ENCODE measurements at places on chromosomes 7 and 10.

DNA sequence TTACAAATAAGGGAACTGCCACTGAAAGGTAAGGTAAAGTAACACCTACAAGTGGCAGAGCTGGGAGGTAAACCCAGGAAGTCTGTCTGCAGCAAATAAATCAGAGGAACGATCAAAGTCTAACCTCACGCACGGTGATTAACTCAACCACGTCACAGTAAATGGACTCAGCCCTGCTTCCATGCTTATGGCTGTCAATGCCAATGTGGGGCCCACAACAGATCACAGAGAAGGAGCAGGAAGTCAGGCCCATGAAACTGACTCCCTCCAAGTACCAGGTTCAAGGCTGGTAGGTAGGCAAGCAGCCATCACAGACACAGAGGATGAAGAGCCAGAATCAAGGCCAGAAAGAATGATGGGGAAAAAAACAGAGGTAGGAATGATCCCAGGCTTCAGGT, 38.0 kb upstream of the ACSL5 start:
- DNase-seq = no peak

DNA sequence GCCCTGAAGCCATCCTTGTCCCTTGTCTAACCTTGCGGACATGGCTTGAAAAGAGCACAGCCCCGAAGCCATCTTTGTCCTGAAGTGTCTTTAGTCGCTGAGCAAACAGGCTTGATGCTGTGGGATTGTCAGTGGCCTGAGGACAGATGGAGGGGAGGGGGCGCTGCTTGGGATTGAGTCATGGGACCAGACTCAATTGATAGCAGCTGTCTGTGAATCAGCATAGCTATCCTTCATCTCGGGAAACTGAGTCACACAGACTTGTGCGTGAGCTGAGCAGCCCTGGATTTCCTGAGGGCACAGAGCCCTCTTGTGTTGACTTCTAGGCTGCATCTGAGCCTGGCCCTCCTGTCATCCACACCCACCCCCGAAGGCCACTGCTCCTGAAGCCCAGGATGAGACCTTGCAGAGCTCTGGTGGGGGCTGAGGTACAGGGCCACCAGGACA, 14.4 kb downstream of the MYO1G start:
- DNase-seq = peak; percentile 15

- DNase-seq = no peak
These were observed 222.2 kb downstream of the KCNMA1 start for GRCh38 chr10:77415313-77415960.

- peak; percentile 27 for DNase-seq
These were observed 90.1 kb upstream of the DNAAF5 start for GRCh38 chr7:636396-636795.

DNA sequence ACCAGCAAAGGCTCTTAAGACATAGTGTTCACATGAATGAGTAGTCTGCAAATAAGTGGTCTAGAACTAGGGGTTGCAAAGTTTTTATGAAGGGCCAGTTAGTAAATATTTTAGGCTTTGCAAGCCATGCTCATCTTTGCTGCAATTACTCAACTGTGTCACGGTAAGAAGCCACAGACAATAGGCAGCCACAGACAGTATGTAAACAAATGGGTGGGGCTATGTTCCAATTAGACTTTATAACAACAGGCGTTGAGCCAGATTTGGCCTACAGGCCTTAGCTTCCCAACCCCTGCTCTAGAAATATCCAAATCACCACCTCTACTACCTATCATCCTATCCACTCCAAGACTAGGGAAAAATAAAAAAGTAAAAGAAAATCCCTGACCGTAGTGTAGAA, 9.2 kb downstream of the IKZF5 start:
- no peak for DNase-seq

GRCh38 chr7:26081638-26082037, 70.4 kb upstream of the NFE2L3 start:
- no peak for DNase-seq

DNA sequence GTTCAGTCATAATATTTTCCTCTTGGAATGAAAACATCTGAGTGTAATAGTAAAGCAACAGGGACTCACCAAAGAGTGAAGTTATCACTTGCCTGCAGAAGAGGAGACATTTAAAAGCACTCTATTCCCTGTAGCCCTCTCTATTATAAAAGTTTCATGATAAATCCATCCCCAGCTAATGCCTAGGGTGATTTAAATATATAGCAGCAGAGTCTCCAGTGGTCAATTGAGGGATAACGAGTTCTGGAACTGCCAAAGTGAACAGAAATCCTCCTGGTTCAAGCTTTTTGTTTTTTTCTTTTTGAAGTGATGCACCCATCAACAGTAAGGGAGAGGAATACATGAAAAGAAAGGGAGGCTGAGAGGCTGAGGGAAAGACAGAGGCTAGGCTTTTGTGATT, 87.3 kb downstream of the EVX1 start:
- no peak for DNase-seq

DNA sequence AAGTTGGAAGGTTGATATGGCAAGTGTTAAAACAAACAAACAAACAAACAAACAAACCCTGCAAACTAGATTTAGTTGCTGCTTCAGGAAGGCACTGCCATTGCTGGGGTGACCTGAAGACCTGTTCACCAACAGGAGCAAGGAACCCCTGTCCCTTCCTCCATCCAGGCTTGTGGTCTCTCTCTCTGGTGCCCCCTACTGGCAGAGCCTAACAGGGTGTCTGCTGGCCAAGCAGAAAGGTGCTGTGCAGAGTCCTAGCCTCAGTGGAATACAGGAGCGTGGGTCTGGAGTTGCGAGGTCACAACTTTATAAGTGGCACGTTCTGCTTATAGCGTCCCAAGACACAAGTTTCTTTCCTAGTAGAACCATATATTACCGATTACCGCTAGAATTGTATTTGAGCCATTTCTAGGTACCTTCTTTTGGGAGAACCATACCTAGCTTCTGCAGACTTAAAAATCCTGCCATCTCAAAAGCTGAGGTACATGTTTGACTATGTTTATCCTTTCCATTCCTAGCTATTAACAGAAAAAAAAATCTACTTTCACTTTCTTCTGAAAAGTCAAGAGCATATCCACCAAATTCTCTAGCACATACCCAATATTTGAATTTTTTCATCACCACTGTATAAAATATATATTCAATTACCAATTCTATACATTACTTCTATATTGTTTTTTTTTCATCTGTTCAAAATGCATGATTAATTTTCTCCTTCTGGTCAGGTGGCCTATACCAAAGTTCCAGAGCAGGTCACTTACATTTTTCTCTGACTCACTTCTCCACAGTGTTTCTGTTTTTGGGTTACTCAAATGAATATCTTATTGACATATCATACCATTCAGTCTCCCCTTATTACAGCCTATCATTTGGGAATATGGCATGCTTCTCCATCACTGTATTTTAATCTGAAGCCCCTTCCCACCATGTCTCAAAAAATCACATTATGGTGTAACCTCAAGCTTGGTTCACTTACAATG, 29.1 kb upstream of the CALD1 start:
- DNase-seq = peak; percentile 77

- DNase-seq = no peak
These were observed 5.1 kb downstream of the ZNF680 start for GRCh38 chr7:64557601-64558322.

DNA sequence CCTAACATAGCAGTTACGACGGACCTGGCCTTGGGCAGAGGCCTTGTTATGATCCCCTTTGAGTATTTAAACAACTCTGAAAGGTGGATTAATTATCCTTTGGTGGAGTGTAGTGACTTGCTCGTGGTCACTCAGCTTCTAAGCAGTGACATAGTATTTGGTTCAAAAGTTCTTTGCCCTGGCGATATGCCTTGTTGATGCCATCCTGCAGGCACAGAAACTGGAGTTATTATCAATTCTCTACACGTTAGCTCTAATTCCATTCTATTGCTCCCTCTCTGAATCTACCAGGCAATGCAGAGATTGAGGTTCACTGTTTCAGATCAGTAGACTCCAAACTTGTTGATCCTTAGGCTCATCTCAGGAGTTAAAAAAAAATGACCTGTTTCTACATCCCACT, 32.5 kb upstream of the ELMO1 start:
- DNase-seq = no peak

- no peak for DNase-seq
These were observed 303.8 kb downstream of the KCNMA1 start for GRCh38 chr10:77333610-77334340.

DNA sequence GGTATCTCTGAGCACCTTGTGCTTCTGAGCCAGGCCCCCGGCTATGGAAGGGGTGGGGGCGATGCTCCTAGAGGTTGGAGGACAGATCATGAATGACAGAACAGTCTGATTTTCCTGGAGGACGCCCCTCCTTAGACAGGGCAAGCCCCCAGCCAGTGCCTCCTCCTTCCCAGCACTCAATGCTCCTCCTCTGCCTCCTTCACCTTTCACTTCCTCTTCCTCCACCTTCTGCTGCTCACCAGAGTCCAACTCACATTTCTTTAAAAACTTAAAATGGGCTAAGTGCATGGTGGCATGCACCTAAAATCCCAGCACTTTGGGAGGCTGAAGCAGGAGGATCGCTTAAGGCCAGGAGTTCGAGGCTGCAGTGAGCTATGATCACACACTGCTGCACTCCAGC, 71.1 kb upstream of the CUX1 start:
- DNase-seq = no peak

DNA sequence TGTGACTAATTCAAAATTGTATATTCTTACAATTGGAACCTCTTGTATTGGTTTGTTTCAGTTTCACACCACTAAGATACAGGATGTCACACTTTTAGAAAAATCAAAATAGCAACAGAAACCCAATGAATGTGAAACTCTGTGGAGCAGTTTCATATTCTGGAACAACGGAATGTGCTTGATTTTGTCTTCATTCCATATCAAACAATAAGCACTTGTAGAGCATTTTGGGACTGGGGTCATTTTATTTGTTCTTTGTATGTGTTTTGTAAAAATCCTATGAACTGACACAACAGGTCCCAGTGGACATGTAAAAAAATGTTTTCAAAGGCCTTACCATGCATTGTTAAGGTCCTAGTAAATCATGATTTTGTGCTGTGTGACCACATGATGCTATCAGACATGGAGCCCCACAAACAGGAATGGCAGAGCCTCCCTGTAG, 123.1 kb downstream of the DKK1 start:
- DNase-seq = no peak

GRCh38 chr7:12942609-12943008, 255.2 kb downstream of the ARL4A start:
- DNase-seq = no peak

GRCh38 chr7:73451780-73452398, 18.3 kb downstream of the FZD9 start:
- no peak for DNase-seq

DNA sequence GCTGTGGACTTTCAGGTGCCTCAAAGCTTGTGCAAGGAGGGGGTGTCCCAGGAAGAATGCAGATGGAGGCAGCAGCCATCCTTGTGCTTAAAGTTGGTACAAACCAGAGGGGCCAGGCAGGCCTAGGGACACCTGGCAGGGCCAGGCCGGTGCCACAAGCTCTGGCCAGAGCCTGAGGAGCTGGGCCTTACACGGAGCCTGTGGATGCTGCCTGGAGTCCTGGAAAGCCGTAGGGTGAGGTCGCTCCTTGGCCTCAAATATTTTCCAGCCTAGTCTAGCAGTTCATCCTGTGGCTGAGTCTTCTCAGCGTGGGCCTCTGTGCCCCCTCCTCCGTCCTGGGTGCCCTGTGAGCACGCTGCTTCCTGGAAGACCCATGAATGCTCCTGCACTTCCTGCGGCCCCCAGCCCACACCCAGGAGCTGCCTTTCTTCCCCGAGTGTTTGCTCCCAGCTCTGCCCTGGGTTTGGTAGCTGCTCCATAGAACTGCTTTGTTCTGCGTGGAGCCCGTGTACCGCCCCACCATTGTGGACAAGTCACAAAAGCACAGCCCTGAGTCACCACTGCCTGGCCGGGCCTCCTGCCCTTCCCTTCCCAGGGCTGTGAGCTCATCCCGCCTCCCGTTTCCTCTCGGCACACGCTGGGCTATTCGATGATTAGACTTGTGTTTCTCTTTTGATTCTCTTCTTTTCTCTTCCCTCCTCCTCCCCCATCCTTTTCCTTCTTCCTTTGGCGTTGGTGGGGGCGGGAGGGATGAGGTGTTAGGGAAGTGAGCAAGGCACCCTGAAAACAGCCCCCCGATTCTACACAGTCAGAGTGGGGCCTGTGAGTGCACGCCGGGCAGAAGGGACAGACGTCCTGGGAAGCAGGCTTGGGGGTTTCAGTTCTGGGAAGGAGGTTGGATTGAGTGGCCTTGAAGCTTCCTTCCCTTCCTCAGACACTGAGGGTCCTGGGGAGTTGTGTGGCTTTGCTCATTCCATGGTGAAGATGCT, 73.2 kb upstream of the SHH start:
- no peak for DNase-seq

DNA sequence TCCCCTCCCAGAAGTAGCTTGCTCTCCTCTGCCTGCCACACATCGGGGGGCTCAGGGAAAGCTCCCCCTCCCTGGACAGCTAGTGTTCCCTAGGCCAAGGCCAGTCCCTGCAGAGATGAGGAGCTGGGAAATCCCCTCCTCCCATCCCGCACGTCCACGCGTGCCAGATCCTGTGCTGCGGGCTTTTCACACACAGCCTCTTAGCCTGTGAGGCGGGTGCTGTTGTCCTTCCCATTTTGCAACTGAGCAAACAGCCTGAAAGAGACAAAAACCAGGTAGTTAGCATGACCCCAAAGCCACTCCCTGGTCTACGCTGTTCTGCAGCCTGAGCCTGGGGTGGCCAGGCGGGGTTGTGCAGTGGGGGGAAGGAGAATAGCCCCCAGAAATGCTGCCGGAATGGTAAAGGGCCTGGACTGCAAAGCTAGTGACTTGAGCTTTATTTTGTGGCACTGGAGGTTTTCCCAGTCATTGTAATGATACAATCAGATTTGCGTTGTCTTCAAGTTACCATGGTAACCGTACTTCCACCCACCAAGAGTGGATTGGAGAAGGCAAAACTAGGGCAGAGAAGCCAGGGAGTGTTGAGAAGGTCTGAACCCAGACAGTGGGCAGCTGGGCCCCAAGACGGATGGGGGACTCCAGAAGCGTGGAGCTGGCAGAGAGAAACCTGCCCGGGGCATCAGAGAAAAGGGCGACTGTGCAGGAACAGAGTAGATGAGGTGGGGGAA, 98.6 kb upstream of the KCTD7 start:
- DNase-seq = no peak

DNA sequence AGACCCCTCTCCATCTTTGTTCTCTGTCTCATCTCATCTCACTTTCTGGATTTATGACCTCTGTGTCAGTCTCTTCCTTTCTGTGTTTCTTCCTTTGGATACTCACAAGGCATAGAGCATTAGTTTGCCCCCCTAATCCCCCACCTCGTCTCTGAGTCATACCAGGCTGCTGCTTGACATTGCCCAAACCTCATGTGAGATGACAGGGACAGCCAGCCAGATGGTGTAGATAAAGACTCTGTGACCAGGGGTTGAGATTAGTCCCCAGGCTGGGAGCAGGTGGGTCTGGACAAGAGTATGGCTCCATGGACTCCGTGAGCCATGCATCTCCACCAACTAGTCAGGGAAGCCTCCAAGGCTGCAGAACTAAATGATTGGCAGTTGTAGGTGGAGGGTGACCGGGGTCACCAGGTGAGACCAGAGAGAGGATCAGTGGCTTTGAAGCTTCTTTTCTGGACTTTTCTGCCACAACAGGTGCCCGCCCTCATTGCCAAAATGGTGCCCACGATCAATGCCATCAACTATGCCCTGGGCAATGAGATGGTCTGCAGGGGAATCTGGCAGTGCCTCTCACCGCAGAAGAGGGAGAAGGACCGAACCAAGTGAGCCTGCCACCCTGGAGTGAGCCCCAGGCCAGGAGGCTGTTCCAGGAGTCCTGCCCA, 13.3 kb downstream of the RGR start:
- no peak for DNase-seq

Data from activated naive CD8-positive, alpha-beta T cell treated with anti-CD3 and anti-CD28 coated beads, Interleukin-2, amount 50 U/mL, for 24 hours (primary cell).